ENCODE measurements at places on chromosomes 13 and 19.
A peak's percentile ranks its signal among the peaks of the same experiment; 100 is the strongest.

DNA sequence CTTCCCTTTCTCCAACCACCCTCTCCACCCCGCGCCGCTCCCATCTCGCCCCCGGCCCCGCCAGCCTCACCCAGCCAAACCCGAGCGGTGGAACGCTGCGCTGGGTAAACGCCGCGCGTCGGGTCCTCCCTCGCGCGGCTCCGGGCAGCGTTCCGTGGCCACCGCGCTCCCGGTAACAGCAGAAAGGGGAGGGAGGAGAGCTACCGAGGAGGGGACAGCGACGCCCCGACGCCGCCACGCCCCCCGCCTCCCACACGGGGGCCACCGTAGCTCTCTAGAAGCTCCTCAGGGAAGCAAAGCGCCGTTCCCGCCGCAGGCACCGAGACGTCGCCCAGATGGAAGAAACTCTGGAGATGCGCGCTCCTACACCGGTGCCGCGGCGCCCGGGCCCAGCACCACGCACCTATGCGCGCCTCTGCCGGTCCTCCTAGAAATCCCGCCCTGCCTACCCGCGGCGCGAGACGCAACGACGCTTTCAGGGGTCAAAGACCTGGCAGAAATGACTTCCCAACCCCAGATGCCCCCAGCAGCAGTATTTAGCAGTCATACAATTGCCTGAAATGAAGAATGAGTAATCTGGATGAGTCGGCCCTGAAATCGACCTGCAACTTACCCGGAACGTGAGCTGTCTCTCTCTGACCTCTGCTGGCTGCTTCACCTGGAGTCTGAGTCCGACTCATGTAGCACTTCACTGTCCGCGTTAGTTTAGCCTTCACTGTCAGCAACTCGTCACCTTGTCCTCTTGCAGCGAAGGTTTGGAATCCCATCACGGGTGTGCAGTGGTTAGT lies at the start of gene RUBCNL:
Gene RUBCNL (minus strand): TSS at position 189 of the 788 bp plus-strand sequence. CDS start 14,777 bp downstream, outside the sequence.
- peak; percentile 33 for DNase-seq

DNA sequence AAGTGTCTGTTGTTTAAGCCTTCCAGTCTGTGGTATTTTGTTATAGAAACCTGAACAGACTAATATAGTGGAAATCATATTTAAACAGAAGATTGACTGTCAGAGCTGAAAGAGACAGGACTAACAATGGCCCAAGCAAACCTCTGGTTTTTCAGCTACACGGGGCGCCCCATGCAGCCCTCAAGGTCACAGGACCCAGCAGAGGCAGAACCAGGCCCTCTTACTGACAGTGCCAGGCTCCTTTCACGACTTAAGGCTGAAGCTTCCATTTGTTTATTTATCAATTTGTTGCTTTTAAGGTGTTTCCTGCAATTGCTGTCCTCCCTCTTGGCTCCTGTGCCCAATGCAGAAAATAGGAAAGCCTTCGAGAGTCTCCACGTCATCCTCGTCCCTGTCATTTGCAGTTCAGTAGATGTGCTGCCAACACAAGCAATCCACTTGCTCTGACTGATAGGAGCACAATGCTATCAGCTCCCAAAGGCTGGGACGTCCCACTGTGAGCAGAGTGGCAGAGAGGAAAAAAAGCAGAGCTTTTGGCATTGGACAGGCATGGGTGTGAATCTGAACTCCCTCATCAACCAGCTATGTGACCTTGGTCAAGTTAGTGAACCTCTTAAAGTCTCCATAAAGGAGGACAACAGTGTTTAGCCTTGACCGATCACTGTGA lies 10.5 kb upstream of the SLC7A1 start:
- no peak for DNase-seq

GRCh38 chr19:48210005-48210404 lies 39.5 kb downstream of the ZSWIM9 start:
- no peak for DNase-seq

- no peak for DNase-seq
These were observed 454 bp downstream of the TIMM44 start for GRCh38 chr19:7942981-7943443.

DNA sequence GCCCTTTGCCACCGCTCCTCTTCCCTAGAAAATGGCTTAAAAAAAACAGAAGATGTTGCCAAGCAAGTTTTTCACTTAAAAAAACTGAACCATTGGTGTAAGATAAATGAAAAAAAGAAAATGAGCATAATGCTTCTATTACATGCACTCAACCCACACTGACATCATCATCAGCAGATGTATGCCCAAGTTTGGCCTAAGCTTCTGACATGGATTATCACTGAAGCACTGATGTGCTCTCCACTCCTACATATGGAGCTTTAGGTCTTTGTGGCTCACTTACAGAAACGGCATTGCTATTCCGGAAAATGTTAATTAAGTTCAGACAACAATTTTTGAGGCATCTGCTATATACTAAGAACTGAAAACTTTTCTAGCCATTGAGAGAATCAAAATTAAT lies 8.0 kb downstream of the RXFP2 start:
- no peak for DNase-seq

GRCh38 chr19:40528533-40529092 lies 48.1 kb upstream of the SHKBP1 start:
- DNase-seq = no peak

GRCh38 chr13:23480324-23480723 lies 46.8 kb upstream of the SACS start:
- DNase-seq = no peak

- no peak for DNase-seq
These were observed 215.3 kb downstream of the KLF5 start for GRCh38 chr13:73274147-73274546.

DNA sequence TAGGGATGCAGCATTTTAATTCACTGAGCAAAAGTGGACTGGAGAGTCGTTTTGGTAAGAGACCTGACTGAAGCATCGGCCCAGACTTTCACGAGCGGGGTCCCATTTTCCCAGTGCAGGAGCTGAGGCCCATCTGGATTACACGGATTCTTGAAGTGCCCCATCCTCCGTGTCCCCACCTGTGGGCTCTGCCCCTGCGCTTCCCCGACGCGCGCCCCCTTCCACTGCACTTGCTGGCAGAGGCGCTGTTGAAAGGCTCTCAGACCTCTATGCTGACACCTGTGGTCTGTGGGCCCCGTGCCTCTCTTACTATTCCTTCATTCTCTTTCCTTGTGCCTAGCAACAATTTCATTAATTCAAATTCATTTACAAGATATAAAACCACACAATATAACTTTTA lies 50.3 kb upstream of the MCF2L start:
- DNase-seq = no peak

DNA sequence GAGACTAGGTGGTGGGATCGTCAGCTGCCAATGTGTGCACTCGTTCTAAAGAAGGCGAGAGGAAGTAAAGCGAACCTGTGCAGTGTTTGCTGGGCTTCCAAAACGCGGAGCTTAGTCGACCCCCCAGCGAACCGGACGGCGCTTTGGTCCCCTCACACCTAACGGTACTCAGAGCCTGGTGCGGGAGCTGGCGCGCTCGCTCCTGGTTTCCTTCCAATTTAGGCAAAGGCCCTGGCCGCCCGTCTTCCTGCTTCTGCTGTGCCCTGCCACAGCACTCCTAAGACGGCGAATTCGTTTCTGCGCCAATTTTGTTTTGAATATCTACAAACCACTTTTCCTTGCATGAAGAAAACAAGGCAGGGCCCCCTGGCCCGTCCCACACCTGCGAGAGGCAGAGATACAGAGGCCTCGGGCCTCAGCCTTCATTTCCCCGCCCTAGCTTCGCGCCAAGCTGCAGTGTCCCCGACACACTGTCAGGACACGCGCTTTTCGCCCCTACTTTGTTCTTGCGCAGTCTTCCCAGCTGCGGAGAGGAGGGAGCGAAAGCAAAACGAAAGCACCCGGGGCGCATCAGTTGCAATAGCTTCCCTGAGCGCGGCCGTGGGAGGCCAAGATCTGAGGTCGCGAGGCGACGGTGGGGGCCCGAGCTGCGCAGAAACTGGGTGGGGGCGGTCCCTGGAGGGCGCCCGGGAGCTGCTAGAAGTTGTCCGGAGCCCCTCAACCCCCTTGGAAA lies 111.9 kb downstream of the KCNRG start:
- no peak for DNase-seq

Data from Calu3 (cell line).